Activated T-helper 9 cell treated with anti-CD3 and anti-CD28 coated beads, Interleukin-2, amount 50 U/mL, for 16 hours (primary cell): ENCODE measurements at places on chromosomes 3 and 15.

GRCh38 chr3:110066206-110066605 lies 728.9 kb upstream of the DPPA4 start:
- DNase-seq: no peak

DNA sequence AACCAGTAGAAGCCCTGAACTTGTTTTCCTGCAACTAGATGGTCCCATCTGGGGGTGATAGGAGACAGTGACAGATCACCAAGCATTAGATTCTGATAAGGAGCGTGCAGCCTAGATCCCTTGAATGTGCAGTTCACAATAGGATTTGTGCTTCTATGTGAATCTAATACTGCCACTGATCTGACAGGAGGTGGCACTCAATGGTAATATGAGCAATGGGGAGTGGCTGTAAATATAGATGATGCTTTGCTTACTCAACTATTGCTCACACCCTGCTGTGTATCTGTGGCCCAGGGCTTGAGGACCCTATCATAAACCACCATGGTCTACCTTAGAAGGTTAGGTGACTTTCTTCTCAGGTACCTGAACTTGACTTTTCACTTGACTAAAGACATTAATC lies 417.1 kb upstream of the ARHGEF26 start:
- DNase-seq: no peak

GRCh38 chr3:66001626-66002025 lies 37.1 kb downstream of the MAGI1 start:
- no peak for DNase-seq

GRCh38 chr15:62094388-62094787 lies 27.6 kb downstream of the C2CD4A start:
- no peak for DNase-seq
